ENCODE measurements at places on chromosomes 3 and 15. TPM values are rescaled to one million over a fixed set of nuclear protein-coding genes. Genes with fewer than 3 reads are reported as not detected.

TTC23 gene
- total RNA-seq = 43.1 TPM

WNT5A gene
- 34.6 TPM for total RNA-seq

DNA sequence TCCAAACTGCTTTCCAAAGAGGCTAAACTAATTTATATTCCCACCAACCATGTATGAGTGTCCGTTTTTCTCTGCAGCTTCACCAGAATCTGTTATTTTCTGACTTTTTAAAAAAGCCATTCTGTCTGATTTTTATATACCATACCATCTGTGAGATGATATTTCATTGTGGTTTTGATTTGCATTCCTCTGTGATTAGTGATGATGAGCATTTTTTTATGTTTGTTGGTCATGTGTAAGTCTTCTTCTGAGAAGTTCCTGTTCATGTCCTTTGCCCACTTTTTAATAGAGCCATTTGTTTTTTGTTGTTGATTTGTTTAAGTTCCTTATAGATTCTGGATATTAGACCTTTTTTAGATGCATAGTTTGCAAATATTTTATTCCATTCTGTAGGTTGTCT, 179.4 kb upstream of the ALCAM start:
- no peak for DNase-seq
- H3K4me3 ChIP-seq = no peak overlapping the region
- no peaks in the 10 kb centered on the region for H3K36me3 ChIP-seq
- no peak overlapping the region for H3K27ac ChIP-seq

GRCh38 chr3:24332092-24332491, 162.6 kb downstream of the THRB start:
- no peak overlapping the region for H3K27ac ChIP-seq
- DNase-seq = no peak
- H3K4me3 ChIP-seq = no peak overlapping the region
- no peaks in the 10 kb centered on the region for H3K36me3 ChIP-seq

DNA sequence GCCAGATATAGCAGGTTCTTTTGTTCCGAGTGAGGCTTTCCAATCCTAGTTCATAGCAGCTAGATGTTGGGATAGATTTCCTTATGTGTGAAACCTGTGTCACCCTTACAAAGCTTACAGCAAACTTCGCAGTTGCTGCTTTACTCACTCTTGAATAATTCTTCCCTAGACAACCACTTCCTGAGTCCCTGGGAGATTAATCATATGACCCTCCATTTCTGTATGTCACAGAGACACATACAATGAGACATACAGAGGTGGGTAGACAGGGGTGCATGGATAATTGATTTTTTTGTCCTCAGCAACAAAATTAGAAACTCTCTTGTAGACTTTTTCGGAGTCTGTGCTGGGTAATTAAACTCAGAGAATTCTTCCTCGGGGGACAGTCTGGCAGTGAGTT, 163.2 kb downstream of the NSUN3 start:
- no peaks in the 10 kb centered on the region for H3K36me3 ChIP-seq
- DNase-seq = no peak
- H3K27ac ChIP-seq = peak overlapping the region; percentile 38

DNA sequence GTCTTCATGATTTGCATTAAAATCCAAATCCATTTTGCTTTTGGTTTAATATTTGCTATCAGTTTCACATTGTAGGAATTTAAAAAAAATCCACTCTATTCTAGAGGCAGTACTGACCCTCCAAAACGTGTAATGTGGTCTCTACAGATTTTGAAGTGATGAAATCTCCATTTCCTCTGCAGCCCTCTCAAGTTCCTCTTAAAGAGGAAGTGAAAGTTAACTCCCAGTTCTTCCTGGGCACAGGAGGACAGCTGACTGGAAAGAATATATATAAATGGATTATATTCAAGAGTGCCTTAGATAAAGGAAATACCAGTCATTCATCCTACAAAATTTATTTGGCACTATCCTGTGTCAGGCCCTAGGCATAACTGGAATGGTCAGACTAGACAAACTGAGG, 83.5 kb upstream of the PLCL2 start:
- H3K27ac ChIP-seq = peak overlapping the region; percentile 38
- H3K36me3 ChIP-seq = no peaks in the 10 kb centered on the region
- H3K4me3 ChIP-seq = peak overlapping the region; percentile 11
- peak; percentile 3 for DNase-seq
- H3K4me1 ChIP-seq = peaks cover 21% of the 10 kb centered on the region

GRCh38 chr3:193744048-193744821, 151.2 kb downstream of the OPA1 start:
- no peak for DNase-seq
- H3K4me3 ChIP-seq = no peak overlapping the region
- no peaks in the 10 kb centered on the region for H3K27me3 ChIP-seq
- no peaks in the 10 kb centered on the region for H3K4me1 ChIP-seq
- H3K27ac ChIP-seq = no peak overlapping the region

- DNase-seq = no peak
- H3K4me3 ChIP-seq = no peak overlapping the region
- H3K27me3 ChIP-seq = no peaks in the 10 kb centered on the region
- no peaks in the 10 kb centered on the region for H3K36me3 ChIP-seq
Measured at GRCh38 chr3:74263031-74263430, 351.4 kb downstream of the CNTN3 start.

- no peaks in the 10 kb centered on the region for H3K27me3 ChIP-seq
- no peaks in the 10 kb centered on the region for H3K4me1 ChIP-seq
- no peak overlapping the region for H3K27ac ChIP-seq
- H3K36me3 ChIP-seq = no peaks in the 10 kb centered on the region
- no peak for DNase-seq
Measured at GRCh38 chr15:49530092-49530491, 90.5 kb downstream of the FAM227B start.

DNA sequence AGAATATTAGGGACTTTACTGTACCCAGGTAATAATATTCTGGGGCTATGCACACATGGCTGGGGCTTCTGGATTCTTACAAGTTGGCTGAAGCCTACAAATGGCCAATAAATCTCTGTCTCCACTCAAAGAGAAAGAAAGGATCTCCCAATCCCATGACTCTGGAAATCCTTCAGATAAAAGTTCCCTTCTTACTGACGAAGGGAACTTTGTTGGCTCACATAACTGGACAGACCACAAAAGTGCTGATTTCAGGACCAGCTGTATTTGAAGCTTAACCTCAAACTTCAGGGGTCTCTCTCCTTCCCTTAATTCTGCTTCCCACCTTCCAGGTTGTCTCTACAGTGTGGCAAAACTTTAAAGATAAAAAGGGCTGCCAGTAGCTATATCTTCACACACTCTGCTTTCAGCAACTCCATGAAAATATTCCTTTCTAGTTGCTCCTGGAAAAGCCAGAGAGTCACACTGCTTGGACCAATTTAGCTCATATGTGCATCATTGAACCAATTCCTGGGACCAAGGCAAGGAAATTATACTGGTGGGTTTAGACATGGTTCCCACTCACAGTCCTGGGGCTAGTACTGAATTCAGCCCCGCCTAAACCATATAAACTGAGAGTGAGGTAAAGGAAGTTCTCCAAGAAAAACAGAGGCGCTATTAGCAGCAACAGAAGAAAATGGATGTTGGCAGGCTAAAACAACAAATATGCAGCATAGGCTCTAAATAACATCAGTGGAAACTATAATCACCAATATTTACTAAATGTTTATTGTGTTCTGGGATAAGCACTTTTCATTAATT, 290.0 kb upstream of the GADL1 start:
- no peaks in the 10 kb centered on the region for H3K27me3 ChIP-seq
- no peak overlapping the region for H3K4me3 ChIP-seq
- H3K4me1 ChIP-seq = no peaks in the 10 kb centered on the region
- DNase-seq = no peak
- H3K27ac ChIP-seq = no peak overlapping the region
- H3K36me3 ChIP-seq = no peaks in the 10 kb centered on the region

DNA sequence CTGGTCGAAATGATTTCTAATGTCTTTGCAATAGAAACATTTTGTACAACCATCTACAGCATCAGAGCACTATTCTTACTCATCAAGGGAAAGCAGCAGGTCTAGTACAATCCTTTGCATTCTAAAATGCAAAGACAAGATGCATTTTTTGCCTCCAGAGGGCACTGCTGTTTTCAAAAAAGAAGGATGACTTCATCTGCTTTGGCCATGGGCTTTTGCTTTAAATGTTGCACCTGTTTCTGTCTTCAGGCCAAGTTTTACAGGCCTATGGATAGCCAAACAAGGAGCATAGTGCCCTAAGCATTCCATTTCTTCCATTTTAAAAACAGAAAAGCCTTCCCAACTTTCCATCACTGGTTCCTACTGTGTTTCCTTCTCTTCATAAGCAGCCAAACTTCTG, 3.4 kb downstream of the PARP9 start:
- no peak overlapping the region for H3K4me3 ChIP-seq
- no peaks in the 10 kb centered on the region for H3K36me3 ChIP-seq
- peak; percentile 61 for DNase-seq
- no peaks in the 10 kb centered on the region for H3K27me3 ChIP-seq
- H3K27ac ChIP-seq = no peak overlapping the region

Measured in SJCRH30 (cell line).